ENCODE measurements at places on chromosomes 13 and 19.

DNA sequence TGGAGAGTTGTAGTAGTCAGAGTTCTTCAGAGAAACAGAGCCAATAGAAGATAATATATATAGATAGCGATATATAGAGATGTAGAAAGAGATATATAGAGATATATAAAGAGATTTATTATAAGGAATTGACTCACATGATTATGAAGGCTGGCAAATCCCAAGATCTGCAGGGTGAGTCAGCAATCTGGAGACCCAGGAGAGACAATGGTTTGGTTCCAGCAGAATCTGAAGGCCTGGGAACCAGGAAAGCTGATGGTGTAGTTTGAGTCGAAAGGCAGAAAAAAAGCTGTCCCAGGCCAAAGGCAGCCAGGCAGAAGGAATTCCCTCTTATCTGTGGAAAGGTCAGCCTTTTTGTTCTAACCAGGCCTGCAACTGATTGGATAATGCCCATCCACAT lies 194.1 kb downstream of the NUFIP1 start:
- no peak for DNase-seq

- DNase-seq = no peak
These were observed 146.7 kb upstream of the SPACA7 start for GRCh38 chr13:112229445-112229844.

- DNase-seq = no peak
These were observed 783.4 kb upstream of the MIR17HG start for GRCh38 chr13:90564096-90564495.

DNA sequence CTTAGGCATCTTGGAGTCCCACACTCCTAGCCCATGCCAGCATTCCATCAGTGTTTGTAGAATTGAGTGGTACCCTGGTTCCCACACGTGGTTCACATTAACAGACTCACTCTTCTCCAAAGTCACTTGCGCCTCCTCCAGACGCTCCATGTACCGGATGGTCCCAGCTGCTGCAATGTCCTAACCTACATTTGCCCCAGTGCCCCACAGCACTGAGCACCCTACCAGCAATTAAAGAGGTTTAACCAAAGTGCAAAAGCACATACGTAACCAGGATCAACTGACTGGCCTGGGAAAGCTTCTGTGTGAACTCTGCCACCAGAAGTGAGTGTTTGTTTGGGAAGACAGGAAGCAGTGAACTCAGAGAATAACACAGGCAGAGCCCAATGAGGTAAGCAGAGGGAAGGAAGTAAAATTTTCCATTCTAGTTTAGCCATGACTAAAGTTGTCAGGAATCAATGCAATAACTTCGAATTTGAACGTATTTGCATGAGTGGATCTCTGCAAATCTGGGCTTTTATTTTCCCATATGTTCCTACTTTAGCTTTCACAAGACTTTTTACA lies 7.3 kb upstream of the MEDAG start:
- peak; percentile 78 for DNase-seq

DNA sequence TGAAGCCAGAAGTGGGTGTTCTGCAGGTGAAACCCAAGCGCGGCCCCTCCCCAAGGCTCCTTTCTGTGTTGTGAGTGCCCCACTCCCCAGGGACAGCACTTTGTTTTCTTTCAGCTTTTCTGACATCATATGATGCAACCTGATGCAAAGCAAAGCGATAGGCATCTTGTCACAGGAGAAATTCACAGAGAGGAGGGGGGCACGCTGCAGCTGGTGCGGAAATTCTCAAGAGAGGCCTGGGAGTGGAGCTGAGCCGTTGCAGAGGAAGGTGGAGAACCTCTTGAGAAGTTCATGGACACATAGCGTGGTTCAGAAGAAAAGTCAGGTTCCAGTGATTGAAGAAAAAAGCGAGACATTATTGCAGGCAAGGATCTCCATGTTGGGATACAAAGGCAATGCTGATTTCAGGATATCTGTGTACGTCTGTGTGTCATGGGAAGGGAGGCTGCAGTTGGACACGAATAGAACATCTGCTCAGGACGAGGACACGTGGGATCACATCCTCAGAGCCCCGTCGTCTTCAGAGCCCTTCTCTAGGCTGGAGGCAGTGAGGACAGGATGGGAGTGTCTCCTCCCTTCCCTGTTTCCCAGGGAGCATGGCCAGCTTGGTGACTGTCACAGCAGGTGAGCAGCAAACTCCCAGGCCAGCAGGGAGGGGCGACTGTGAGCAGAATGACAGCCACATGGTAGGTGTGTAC lies 79.2 kb downstream of the IRS2 start:
- no peak for DNase-seq

DNA sequence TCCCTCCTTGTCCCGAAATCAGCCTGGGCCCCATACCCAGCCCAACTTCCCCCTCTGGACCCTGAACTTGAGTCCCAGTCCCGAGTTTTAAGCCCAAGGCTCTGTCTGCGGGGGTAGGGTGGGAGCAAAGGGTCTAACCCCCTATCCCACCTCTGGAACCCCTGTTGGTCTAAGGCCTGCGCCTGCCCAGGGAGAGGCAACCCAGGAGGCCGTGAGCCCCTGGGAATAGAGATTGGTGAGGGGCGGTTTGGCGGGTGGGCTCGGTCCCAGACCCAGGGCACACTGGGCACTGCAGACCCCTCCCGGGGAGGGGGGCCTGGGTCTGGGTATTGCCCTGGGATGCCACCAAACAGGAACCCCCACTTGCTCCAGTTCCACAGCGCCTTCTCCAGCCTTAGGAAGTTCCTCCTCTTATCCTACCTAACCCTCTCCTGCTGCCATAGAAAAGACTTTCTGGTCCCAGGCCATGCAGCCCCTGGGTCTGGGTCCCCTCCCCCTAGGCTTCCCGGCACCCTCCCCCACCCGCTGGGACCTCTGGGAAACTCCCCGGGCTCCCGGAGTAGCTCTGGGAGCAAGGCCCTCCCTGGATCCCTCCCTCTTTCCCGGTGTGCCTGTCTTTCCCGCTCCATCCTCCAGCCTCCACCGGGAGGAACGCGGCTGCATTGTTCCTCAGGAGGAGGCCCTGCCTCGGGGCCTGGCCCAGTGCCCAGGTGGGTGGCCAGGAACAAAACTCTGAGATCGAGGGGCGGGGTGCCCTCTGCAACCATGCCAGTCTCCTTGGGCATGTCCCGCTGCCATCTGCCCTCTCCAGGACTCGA lies 33.6 kb upstream of the NANOS3 start:
- DNase-seq = peak; percentile 77

GRCh38 chr19:27753622-27754021 lies 1459.3 kb downstream of the UQCRFS1 start:
- DNase-seq = no peak

DNA sequence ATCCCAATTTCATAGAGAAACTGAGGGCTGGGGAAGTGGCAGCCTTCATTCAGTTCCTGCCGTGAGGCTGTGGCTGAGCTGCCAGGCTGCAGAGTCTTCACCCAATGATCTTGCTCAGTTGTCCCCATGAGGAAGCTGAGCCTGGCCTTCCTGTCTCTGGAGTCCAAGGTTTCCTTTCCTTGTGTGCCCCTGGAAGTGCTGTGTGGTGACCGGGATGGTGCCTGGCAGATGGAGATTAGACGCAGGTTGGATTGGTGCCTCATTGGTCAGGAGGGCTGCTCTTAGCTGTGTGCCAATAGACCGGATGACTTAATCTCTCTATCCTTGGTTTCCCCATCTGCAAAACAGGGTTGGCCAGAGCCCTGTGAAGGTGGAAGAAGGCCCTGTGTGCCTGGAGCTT lies 24.6 kb downstream of the DNM2 start:
- DNase-seq = no peak

DNA sequence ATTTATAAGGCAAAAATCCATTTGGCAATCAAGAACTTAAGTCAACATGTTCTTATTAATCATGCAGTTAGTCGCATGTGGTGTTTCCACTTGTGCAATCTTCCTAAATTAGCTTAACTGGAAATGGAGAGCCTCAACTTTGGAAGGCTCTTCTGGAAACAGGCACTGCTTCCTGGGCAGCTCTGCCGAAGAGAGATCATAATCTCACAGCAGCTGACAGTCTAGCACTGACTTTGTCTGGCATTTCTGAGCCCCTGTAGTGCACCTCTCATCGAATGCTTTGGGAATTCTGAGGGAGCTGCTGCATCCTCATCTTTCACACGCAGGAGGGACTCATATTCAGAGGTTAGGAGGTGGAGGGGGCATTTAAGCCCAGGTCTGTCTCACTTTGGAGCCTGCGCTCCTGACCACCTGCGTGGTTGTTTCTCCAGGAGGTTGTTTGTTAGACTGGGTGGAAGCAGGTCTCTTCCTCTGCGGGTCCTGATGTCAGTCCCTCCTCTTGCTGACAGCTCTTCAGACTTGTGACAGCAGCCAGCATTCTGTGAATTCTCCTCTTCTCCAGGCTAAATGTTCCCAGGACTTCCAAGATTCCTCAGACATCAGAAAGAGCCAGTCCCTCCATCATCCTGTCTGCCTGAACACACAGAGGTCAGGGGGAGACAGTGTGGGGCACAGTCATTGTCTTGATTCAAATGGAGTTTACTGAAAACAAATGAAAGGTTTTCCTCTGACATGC lies 100.4 kb upstream of the GJB6 start:
- DNase-seq = no peak

DNA sequence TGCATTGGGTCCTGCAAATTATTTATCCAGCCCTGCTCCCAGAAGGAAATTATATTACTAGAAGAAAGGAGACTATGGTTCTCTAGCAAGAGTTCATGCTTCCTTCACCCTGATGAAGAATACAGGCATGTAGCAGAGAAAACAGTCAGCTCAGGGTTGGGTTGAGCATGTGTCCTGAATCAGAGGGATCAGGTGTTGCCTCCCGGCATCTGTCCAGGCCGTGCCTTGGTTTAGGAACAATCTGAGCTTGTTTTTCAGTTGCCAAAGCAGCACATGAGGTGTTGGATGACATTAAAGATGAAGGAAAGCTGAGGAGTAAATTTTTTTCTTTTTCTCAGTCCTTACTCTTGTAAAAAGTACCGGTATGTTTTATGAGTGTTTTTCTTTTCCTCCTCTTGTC lies 62.0 kb downstream of the KL start:
- DNase-seq = no peak

All from EL (cell line).